ENCODE measurements at places on chromosomes 16 and 17.

- DNase-seq, result no peak
Observed at GRCh38 chr16:86448306-86448890, 61.9 kb upstream of the FOXF1 start.

DNA sequence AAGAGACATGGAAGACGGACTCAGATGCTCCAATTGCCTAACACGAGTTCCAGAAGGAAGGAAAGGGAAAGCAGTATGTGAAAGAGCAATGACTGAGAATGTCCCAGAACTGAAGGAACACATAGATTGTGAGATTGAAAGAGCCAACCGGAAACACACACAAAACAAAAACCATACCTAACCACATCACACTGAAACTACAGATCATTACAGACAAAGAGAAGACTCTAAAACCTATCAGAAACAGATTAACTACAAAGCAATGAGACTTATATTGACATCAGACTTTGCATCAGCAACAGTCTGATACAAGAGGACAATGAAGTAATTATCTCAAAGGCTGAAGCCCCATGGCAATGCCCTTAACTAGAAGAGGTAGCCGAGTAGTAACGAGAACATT is 45.6 kb upstream of the CLEC18B start:
- DNase-seq, result no peak

GRCh38 chr17:42517516-42517915 is 18.5 kb upstream of the NAGLU start:
- DNase-seq, result peak; percentile 73

GRCh38 chr16:64791756-64792155 is 330.1 kb downstream of the CDH11 start:
- no peak for DNase-seq

DNA sequence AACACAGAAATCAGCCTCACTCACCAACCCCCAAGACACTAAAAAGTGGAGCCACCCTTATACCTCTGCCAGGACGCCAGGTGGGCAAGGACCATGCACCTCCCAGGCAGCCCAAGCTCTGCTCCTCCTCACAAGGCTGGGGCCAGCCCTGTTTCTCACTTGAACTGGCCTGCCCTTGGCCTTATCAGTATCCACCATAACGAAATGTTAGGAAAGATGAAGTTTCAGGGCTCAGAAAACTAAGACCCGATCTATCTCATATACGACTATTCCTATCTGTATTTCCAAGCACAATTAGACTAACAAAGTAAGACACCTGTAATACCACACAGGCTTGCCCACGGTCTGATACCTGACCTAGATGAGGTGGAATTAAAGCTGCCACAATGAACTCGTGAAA is 6.9 kb downstream of the FBXO31 start:
- DNase-seq, result no peak

DNA sequence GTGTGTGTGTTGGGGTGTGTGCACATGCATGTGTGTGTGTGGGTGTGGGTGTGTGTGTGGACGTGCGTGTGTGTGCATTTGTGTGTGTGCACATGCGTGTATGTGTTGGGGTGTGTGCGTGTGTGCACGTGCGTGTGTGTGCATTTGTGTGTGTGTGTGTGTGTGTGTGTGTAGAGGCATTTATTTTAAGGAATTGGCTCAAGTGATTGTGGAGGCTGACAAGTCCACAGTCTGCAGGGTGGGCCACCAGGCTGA is 37.9 kb upstream of the JPH3 start:
- DNase-seq, result no peak

DNA sequence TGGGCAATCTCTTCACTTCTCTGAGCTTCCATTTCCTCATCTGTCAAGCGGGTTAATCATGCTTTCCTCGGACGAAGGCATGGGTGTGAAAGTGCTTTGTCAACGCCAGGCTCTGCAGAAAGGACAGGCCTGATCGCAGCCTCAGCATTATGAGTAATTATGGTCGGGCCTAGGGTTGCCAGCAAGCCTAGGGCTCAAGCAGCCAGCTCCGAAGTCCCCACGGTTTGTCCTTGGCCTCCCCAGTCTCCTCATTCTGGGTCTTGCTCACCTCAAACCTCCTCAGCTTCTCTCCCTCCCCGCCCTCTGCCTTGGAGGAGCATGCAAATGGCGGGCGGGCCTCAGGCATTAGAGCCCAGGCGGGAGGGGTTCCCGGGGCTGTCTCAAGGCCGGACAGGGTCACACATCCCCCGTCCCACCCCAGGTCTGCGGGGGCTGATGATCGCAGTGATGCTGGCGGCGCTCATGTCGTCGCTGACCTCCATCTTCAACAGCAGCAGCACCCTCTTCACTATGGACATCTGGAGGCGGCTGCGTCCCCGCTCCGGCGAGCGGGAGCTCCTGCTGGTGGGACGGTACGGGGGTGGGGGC is 10.2 kb upstream of the FAM83G start:
- DNase-seq, result no peak

- no peak for DNase-seq
Observed at GRCh38 chr16:11417487-11417886, 72.2 kb downstream of the RMI2 start.

DNA sequence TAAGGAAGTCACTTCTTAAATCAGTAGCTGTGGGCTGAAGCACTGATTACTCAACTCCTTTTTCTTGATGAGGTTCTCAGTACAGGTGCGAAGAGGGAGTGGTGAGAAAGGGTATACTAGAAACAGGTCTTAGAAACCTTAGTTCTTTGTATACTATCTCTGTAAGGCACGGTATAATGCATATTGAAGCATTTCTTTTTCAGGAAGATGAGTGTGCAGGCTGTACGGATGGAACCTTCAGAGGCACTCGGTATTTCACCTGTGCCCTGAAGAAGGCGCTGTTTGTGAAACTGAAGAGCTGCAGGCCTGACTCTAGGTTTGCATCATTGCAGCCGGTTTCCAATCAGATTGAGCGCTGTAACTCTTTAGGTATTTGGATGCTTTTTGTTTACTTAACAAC is 39.2 kb downstream of the CYLD start:
- no peak for DNase-seq

GRCh38 chr17:27577121-27577761 is 53.7 kb upstream of the LGALS9 start:
- DNase-seq, result no peak

DNA sequence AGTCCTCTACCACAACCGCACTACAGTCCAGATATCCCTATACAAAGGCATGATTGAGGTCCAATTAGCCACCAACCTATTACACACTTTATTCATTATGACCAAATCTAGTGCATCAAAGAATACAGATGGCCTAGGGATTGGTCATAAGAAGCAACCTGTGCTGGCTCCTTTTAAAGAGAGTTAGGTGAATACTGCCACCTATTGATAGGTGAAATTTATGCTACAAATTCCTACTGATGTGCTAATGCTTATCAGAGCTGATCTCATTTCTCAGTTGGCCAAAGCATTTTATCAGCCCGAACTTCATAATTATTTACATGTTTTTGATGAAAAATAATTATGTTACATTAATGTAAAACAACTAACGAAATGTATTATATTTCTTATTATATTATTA is 166.3 kb downstream of the ANKFN1 start:
- DNase-seq, result peak; percentile 35

- no peak for DNase-seq
Observed at GRCh38 chr17:9298776-9299295, 276.8 kb downstream of the STX8 start.

- no peak for DNase-seq
Observed at GRCh38 chr17:28221751-28222414, 97.1 kb upstream of the TMEM97 start.

GRCh38 chr16:65213866-65214595 is 92.2 kb upstream of the CDH11 start:
- DNase-seq, result no peak

DNA sequence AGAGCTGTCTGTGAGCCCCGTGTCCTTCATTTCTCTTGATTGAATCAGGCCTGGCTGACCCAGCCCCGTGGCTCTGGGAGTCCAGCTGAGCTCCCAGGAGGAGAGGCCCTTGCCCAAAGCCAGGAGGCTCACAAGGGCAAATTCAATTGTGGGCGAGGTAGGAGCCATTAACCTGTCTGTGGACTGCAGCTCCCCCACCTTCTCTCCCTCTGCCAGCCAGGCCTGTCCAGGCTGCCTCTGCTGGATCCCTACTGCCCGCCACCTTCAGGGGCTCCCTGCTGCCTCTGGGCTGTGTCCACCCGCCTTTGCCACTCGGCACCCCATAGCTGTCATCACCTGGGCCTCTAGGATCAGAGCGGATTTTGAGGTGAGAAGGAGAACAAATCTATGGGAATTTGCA is 61.9 kb downstream of the RTN4RL1 start:
- no peak for DNase-seq

- no peak for DNase-seq
Observed at GRCh38 chr17:17680477-17681186, 626 bp upstream of the RAI1 start.

Measured in pulmonary artery endothelial cell (primary cell).